ENCODE measurements at places on chromosomes 13 and 19.

DNA sequence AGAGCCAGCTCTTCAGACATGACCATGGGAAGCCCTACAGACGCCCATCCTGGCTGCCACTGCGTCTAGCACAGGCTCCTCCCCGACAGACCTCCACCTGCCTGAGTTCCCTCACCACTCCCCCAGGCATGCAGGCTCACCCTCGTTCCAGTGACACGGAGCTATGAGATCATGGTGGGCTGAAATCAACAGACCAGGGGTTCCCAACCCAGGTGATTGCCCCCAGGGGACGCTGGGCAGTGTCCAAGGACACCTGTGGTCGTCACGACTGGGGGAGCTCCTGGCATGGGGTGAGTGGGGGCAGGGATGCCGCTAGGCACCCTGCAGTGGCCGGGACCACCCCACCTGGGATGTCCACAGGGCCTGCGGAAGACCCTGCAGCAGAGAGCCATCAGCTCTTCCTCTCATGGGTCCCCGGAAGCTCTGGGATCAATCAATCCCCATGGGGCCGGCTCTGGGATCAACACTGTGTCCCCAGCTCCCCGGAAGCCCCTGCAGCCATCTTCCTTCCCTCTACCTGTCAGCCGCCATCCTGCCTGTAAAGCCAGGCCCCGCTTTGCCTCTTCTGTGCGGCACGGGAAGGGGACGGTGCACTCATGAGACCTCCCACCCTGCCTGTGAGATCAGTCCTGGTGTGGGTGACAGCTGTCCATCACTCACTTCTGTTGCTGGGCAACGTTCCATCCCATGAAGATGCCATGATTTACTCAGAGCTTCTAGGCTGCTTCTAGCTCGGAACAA, 12.8 kb upstream of the MADCAM1 start:
- DNase-seq, result no peak

DNA sequence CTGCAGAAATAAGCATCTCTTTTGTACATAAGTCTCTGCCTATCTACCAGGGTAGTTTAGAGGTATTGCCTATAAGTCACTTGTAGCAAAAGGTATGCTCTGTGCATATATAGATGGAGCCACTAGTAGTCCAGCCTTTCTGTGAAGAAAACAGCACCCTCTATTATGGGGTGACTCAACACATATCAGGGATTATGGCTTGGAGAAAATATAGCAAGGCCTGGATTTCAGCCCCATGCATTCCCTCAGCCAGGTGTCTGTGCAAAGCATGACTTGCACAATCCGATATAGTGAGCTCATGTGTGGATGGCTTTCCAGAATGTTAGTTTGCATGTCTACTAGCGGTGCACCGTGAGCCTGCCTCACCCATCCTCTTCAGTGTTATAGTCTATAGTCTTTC, 13.4 kb upstream of the NALCN start:
- no peak for DNase-seq

GRCh38 chr19:6528544-6529121, 2.2 kb upstream of the TNFSF9 start:
- DNase-seq, result peak; percentile 43

GRCh38 chr13:76330761-76331160, 555.4 kb downstream of the KCTD12 start:
- no peak for DNase-seq

DNA sequence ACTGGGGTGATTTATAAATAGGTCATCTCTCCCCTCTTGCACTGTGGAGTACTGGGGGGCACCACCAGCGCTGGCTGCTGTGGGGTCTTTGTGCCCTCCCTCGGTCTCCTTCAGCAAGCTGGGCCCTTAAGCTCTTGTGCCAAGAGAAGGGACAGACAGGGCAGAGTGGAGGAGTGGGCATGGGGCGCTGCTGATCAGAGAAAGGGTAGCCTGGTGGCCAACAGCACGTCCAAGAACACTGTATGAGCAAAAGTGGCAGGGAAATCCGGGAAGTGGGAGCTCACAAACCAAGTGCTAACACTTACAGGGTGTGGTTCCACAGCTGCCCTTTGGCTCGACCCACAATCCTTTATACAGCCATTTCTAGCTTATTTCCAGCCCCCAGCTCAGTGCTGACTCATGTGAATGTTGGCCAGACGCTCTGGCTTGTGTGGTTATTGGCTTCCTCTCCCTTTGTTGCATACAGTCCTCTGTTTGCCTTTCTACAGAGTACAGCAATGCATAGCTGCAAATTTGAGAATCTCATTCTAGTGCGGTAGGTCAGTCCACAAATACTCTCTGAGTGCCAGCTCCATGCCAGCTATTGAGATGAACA, 298.8 kb downstream of the SHISA2 start:
- no peak for DNase-seq

- no peak for DNase-seq
Observed at GRCh38 chr13:113869263-113869662, 5.4 kb upstream of the GAS6 start.

GRCh38 chr19:11197291-11198174, at the start of gene KANK2:
Gene KANK2, minus strand, starts transcription at chr19:11197545. Its CDS starts 3,034 bp downstream, at chr19:11194511.
- peak; percentile 85 for DNase-seq

GRCh38 chr13:73419186-73419585, 360.4 kb downstream of the KLF5 start:
- DNase-seq, result no peak

DNA sequence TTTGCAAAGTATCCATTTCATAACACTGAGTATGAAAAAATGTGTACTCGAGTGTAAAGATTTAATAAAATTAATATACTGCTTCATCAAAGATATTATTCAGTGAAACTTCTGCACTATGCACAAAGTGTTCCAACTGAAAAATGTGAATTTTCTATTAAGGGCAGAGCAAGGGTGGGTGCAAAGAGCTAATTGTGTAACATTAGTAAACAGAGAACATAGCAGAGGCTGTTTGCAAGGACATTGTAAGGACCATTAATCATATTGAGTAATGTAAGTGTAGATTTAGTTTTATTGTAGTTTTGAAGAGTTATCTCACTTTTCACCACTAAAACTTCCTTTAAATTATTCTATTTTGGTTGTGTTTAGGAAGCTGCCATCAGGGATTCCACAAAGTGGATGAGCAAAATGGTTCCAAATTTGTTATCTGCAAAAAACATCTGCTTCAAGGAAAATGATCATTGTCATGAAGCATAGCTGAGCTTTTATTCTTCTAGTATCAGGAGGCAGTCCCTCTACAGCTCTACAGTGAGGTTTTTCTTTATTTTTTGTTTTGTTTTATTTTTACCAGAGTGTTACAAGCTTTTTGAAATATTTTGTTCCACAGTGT, 1375.4 kb downstream of the SLITRK1 start:
- DNase-seq, result no peak

GRCh38 chr13:75541287-75541686, 3.6 kb upstream of the COMMD6 start:
- no peak for DNase-seq

GRCh38 chr19:38720559-38721236, 23.6 kb downstream of the CAPN12 start:
- no peak for DNase-seq

GRCh38 chr19:49689133-49690078, at the start of gene ADM5:
Gene ADM5, plus strand, starts transcription at chr19:49689594. Its CDS starts 244 bp downstream, at chr19:49689838.
- DNase-seq, result peak; percentile 23

- DNase-seq, result no peak
Observed at GRCh38 chr19:8144273-8144995, 5.0 kb downstream of the FBN3 start.

- no peak for DNase-seq
Observed at GRCh38 chr13:101210774-101211173, 205.5 kb downstream of the NALCN start.

DNA sequence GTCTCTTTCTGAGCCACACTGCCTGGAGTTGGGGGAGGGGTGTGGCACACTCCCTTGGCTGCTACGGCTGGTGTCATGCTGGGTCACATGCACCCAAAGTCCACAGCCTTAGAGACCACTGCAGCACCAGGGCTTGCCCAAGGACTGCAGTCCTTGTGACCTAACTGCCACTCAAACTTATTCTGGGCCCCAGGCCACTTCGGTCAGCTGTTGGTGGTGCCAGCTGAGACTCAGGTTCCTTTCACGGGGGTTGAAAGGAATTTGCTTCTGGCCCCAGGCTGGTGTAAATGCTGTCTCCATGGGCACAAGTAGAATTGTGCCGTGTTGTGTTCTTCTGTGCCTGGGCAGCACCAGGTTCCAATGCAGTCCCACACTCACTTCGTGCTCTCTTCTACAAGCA, 9.5 kb upstream of the VN1R1 start:
- DNase-seq, result peak; percentile 12

DNA sequence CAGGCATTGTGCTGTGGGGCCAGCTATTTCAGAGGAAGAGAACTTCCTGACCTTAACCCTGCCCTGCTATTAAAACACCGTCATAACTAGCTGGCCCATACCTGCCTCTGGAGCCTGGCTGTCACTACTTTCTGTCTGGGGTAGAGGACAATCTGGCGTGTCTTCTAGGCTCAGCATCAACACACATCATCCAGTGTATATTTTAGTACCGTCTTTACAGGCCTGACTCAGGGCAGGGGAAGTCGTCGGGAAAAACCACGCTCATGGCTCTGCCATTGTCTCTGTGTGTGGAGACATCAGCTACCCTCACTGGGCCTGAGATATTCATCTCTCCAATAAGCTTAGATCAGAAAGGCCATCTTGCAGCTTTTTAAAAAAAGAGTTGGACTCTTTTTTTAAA, 151.1 kb downstream of the KATNAL1 start:
- DNase-seq, result no peak

- DNase-seq, result no peak
Observed at GRCh38 chr13:40916207-40916998, 102.7 kb downstream of the ELF1 start.

- no peak for DNase-seq
Observed at GRCh38 chr19:54556194-54556593, 17.4 kb upstream of the LILRA2 start.

DNA sequence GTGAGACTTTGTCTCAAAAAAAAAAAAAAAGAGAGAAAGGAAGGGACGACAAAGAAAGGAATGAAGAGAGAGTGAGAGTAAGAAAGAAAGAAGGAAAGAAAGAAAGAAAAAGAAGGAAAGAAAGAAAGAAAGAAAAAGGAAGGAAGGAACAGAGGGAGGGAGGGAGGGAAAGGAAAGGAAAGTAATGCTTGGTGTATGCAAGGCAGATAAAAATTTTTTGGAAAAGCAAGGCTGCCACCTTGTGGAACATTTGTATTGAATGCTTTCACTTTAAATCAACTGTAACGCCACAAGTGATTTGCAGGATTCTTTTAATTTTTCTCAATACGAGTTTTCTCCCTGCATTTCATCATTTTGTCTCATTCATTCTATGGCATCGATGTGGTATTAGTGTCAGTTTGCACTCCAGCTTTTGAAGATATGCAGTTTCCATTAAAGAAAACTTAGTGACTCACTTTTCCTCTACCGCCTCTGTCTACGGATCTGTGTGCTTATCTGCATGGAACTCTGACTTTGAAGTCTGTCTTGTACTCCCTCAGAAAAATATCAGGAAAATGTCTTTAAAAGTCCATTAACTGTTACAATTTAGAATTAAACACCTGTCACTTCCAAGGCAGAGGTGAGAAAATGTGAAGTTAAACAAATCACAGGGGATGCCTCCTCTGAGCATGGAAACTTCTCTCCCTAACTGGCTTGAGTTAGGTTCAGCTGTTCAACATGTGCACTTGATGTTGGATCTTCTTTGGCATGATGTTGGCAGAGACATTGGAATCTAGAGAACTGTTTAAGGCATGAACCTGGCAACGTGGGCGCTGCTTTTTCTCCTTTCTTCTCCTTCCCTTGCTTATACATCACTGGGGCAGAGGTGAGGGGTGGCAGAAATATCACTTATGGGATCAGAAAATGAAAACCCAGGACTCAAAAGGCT, 20.0 kb upstream of the ZDHHC20 start:
- DNase-seq, result no peak

- no peak for DNase-seq
Observed at GRCh38 chr19:50328224-50328872, 829 bp downstream of the KCNC3 start.

GRCh38 chr13:110446575-110446890, 115.0 kb downstream of the RAB20 start:
- no peak for DNase-seq

- no peak for DNase-seq
Observed at GRCh38 chr13:110055089-110055488, 251.9 kb downstream of the COL4A1 start.

GRCh38 chr19:31037286-31037980, 311.8 kb downstream of the TSHZ3 start:
- no peak for DNase-seq

DNA sequence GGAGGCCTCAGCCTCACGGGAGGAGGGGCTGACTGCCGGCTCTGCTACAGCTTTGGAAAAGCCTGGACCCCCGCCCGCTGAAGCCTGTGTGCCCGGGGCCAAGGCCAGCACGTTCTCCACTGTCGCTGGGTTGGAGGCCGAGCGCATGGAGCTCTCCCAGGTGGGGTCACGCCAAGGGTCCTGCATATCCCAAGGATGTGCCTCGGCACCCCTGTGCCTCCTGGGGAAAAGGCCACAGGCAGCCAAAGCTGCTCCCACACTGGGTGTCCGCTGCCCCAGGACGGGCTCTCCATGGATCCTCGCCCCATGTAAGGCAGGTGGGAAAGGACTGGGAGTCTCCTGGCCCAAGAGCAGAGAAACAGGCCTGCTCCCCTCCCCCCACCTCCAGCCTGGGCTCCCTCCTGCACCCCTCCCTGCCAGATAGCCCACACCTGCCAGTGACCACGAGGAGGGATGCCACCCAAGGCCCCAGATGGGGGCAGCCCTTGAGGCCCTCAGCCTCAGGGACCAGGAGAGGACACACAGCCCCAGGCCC, 64.0 kb downstream of the MLLT1 start:
- DNase-seq, result no peak

DNA sequence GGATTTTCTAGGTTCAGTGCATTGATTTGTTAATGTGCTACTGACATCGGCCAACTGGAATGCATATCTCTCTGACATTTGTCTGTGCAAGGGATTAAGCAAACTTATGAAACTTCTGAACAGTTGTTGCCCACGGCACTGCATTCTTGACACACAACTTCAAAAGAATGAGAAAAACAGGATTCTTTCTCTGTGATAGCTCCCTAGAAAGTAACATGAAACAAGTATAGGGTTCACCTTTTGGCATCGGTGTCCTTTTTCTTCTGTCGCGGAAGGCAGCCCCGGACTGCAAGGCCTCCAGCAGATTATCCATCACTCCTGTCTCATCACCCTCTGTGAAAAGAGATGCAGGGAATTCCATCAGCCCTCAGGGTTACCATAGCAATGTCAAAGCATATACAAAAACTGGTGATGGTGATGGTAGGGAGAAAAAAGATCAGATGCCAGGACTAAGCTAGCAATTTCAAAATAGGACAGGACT, 389.2 kb downstream of the DIAPH3 start:
- no peak for DNase-seq

DNA sequence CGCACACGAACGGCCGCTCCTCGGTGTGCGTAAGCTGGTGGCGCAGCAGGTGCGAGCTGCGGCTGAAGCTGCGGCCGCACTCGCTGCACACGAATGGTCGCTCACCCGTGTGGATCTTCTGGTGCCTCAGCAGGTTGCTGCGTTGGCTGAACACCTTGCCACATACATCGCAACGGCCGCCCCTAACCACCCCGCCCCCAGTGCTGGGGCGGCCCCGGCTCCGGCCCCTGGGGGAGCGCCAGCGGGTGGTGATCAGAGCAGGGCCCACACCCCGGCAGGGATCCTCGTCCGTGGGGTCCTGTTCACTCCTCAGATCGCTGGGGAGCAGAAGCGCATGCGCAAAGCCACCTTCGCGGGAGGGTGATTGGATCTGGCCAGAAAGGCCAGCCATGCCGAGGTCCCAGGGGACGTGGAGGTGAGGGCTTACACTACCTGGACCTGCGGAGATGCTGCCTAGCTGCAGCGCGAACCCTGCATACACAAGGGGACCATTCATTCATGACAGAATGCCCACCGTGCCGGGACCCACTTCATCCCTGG, 4.7 kb upstream of the UBE2M start:
- DNase-seq, result no peak

Measured in hypothalamus (tissue), 51 donors.